ENCODE measurements at places on chromosomes 1 and 21. TPM values are rescaled to one million over a fixed set of nuclear protein-coding genes. Genes with fewer than 3 reads are reported as not detected.
A peak's percentile ranks its signal among the peaks of the same experiment; 100 is the strongest.

GRCh38 chr1:203458078-203458477 lies 17.5 kb upstream of the PRELP start:
- no peak for DNase-seq

DNA sequence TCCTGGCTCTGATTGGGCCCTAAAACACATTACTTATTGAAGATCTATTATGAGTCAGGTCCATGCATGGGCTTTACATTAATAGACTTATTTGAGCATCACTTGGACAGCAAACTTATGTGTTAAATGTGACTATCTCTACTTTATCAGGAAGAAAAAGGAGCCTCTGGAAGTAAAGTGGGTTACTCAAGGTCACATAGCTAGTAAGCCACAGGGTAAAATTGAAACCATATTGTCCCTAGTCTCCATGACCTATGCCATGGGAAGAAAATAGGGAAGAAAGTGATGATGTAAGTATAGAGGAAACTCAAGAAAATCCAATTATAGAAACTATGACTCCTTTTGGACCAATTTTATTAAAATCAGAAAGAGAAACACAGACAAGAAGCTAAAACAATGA lies 555.3 kb downstream of the NUF2 start:
- peak; percentile 52 for DNase-seq

Gene SLC45A1
- 0.49 TPM for total RNA-seq

DNA sequence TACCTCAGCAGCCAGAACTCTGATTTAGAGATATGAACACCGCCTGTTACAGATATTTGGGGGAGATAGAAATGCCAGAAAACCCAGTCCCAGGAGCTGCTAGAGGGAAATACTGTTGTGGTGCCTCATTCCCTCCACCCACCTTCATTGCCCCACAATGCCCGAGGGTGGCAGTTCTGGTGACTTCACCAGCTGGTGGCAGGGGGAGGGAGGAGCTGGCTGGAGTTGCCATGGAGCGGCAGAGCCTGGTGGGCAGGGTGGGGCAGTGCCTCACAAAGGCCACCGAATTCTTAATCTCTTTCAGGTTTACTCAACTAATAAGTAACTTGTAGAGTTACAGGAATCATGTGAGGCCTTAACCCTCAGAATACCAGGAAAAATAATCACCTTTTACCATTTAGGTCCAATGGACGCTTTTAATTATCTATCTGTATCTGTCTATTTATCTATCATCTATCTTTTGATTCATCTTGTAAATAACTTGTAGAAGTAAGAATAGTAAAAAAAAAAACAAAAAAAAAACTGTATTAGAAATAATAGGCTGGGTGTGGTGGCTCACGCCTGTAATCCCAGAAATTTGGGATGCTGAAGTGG lies 11.7 kb upstream of the S100A11 start:
- DNase-seq: no peak

Gene CCDC28B
- 12.5 TPM for total RNA-seq

DNA sequence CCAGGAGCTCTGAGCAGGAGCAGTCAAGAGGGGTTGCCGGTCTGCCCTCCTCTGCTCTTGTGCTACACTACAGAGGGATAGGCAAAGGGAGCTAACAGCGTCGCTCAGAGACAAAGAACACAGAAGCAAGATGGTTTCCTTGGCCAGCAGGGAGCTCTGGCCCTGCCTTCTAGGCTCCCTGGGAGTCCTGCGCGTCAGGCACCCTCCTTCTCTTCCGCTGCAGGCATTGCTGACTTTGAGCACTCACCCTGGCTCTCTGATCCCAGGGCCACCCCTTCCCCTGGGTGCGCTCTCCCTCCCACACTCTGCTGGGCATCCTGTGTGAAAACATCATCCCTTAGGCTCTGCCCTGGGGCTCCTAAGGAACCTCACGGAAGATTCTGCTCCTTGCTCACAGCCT lies 489 bp downstream of the TNNI1 start:
- DNase-seq: no peak

Gene HTR1D
- total RNA-seq: not detected

DNA sequence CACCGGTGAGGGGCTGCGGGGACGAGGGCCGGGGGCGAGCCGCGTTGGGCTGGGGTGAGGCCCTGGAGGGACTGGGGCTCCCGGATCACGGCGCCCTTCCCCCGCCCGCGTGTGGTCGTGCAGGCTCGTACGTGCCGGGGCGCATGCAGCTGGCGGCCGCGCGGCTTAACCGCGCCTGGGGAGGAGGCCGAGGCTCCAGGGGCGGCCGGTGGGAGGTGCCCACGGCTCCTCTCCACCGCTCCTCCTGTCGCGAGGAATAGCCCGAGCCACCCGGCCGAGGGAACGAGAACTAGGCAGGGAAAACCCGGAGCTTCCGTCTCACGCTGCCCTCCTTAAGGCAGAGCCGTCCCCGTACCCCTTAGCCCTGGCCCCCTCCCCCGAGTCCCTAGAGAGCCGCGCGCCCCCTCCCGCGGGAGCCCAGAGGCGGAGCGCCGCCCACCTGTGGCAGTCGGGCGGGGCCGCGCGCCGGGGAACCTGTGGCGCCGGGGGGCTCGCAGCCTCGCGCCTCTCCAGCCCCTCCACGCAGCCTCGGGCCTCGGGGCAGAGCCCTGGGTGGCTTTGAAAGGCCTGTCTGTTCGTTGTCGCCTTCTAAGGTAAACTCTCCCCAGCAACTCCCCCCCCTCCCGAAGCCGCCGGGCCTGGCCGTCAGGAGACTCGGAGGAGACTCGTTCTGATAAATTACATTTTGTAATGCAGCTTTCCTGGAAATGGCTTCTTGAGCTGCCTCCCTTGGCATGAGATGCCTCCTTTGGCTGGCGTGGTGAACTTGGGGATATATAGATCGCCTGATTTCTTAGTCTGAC lies 746 bp downstream of the AK4 start:
- no peak for DNase-seq

DNA sequence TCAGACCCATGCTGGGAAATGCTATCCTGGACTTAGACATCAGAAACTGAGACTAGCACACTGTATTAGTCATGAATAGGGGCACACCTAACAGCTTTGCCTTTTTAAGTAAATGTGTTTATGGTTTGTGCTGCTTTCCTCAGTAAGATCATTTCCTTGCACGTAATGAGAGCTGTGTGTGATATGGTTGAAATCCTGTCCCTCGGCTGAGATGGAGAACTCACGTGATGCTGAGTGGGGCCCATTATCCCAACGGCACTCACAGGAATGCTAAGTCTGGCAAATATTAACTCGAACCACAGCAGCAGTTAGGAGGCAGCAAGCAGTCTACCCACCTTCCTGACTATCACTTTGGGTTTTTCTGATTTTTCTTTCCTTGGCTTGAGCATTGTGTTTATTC lies 38.2 kb downstream of the BCL9 start:
- DNase-seq: peak; percentile 45

Gene RGS5
- 20.6 TPM for total RNA-seq

Gene PLCH2
- 15.3 TPM for total RNA-seq

DNA sequence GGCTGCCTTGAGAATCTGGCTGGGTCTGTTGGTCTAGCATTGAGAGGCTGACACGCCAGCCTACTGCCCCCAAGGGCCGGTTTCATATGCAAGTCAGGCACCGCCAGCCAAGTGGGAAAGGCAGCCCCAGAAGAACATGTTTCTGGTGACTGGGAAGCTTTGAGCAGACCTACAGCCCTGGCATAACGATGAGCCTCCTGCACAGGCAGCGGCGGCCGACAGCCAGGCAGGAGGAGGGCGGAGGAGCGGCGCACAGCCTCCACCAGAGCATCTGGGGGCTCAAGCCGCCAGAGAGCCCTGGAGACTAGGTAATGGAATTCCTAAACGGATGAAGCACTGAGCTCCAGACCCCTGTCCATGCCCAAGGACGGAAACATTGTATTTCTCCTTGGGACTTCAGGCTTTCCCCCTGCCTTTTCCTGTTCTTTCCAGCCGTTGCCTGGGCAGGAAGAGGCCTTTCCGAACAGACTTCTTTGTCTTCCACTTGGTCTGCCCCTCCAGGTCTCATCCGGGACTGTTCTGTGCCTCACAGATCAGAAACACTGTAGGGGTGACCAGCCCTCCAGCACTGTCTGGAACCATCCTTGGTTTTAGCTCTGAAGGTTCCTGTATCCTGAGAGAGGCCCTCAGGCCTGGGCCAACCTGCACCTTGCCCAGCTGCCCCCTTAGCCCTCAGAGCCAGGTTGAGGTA lies 59.5 kb downstream of the IRF2BP2 start:
- no peak for DNase-seq

Gene ZNF687
- total RNA-seq: 8.4 TPM

- DNase-seq: peak; percentile 33
Observed at GRCh38 chr1:28855469-28855951, 43.5 kb downstream of the OPRD1 start.

DNA sequence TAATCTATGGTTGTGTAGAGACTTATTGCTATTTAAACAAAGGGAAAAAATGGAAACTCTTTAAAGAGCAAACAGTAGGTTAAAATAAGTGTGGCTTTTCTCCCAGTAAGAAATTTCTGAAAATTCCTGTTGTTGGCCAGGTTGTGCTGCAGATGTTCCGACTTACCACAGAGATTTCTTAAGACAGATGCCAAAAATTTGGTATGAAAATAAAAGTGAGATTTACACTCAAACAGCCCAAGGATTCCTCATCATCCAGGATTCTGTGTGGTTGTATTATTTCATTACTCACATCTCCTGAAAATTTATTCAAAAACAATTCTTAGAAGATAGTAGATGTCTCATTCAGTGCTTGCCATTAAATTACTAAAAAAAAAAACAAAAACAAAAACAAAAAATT lies 296.7 kb upstream of the PTBP2 start:
- DNase-seq: no peak

Gene CLCA1
- not detected for total RNA-seq

DNA sequence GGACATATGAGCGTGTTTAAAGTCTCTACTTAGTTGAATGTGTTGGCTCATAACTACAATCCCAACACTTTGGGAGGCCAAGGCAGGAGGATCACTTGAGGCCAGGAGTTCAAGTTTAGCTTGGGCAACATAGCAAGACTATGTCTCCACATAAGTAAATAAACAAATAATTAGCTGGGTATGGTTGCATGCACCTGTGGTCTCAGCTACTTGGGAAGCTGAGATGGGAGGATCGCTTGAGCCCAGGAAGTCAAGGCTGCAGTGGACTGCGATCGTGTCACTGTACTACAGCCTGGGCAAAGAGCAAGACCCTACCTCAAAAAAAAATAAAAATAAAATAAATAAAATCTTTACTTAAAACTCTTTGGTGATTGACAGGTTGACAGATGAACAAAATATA lies 13.0 kb upstream of the PDIK1L start:
- no peak for DNase-seq

- DNase-seq: no peak
Observed at GRCh38 chr1:241447031-241447644, 72.4 kb downstream of the FH start.

Gene TMPRSS15
- 0.10 TPM for total RNA-seq

Gene GUCA2B
- total RNA-seq: not detected

DNA sequence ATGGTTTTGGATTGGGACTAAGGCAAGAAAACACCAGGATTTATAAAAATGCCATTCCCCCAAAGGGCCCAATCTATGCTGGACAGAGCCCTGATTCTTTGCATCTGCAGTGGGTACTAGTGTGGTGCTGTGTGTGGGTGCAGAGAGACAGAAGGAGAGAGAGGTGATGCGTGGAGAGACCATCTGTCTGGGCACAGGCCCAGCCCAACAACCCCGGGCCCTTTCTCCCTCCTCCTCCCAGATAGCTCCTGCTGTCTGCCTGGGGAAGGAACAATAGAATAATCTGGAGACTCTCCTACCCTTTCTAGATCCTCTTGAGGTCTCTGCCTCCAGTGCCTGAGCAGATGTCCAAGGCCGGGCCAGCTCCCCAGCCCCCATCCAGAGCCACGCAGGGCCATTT lies 15.1 kb downstream of the KIAA1614 start:
- DNase-seq: no peak

- peak; percentile 19 for DNase-seq
Observed at GRCh38 chr1:230867903-230868735, at the start of gene C1orf198. Gene C1orf198 (minus strand): TSS chr1:230868521. CDS start chr1:230868512, 9 bp downstream.

DNA sequence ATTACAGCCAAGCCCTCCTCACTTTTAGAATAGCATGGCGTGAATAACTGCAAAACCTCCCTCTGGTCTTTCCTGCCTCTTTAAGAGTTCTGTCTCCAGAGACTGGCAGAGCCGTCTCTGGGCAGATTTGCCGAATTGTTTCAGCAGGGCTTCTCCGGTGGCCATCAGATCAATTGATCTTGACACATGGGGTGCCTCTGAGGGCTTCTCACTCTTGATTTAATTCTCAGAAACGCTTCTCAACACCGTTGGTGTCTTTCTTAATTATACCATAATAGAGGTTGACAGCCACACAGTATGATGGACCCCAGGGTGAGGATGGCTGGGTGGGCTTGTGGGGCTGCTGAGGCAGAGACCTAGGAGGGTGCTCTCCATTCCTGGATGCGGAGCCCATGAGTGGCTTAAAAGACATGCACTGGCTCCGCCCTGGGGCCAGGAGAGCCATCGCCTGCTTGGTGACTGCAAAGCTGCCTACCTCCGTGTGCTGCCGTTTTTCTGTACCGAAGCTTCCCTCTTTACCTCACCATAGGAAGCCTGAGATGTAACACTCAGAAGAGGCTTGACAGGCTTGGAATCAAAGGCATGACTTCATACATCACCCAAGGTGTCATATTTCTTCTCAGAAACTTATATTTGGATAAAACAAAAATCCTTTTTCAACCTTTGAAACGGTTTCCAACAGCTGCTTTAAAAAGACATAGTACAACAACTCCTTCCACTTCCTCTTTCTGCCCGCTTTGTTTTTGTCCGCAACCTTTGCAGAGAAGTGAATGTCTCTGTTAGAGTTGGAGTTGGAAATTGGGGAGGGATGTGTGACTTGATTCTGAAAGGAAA lies 82.9 kb downstream of the GALNT2 start:
- no peak for DNase-seq

Gene ACTL8
- total RNA-seq: not detected

Gene TLCD4
- 9.0 TPM for total RNA-seq

Gene IFI44
- 14.5 TPM for total RNA-seq

Gene KCNA3
- total RNA-seq: 0.30 TPM

Gene GREM2
- total RNA-seq: 5.6 TPM

Gene MROH9
- total RNA-seq: 0.10 TPM

- peak; percentile 13 for DNase-seq
Observed at GRCh38 chr1:201016211-201016651, 7.3 kb downstream of the KIF21B start.

Gene AADACL4
- total RNA-seq: 0.79 TPM

Gene C8B
- not detected for total RNA-seq

- no peak for DNase-seq
Observed at GRCh38 chr1:207651583-207651982, 6.7 kb downstream of the CR1L start.

Gene SF3B4
- total RNA-seq: 12.2 TPM

GRCh38 chr1:156980551-156980950 lies 60.1 kb downstream of the LRRC71 start:
- DNase-seq: no peak

- DNase-seq: no peak
Observed at GRCh38 chr1:75310067-75310466, 175.9 kb downstream of the LHX8 start.

All from skin of body (tissue), 3 donors.